ENCODE measurements at places on chromosomes 6 and 20.

- no peak for DNase-seq
Measured at GRCh38 chr6:125151700-125152099, 1.9 kb upstream of the TPD52L1 start.

GRCh38 chr6:129691709-129692108 lies 18.3 kb downstream of the ARHGAP18 start:
- no peak for DNase-seq

- no peak for DNase-seq
Measured at GRCh38 chr6:154510144-154510905, at the start of gene CNKSR3. TSS of gene CNKSR3 (minus strand) at chr6:154510685. CDS start at chr6:154510114, 571 bp downstream.

DNA sequence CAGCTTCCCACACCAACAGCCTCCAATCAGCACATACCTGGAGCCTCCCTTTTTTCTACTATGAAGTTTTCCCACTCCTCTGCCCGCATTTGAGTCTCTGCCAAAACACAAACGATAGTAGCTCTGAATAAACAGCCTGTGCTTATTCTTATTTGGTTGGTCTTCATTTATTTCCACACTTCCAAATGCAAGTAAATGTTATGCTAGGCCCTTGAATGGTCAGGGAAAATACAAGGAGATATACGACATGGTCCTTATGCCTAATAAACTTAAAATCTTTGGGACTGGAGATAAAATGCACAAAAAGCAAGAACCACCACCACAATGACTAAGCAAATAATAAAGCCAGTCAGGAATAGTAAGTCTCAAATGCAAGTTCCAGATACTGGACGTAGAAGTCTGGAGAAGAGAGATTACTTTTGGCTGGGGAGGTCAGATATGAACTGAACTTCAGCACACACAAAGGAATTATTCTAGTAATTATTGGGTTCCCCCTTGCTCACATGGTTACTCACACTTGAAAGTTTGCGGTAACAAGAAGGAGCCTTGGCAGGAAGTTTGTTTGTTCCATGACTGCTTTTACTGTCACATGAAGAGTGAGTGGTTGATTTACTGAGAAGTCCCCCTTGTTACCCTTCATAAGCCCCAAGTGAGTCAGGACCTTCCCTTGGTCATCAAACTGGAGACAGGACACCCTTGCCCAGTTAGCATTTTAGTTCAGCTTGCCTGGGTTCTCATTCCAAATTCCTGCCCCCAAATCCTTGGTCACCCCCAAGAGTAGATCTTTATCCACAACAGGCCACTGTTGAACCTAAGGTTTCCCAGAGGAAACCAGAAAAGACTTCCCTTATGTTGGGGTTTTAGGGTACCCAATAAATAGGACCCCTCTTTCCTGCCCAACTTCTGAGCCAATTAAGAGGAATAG lies 511.2 kb upstream of the JARID2 start:
- no peak for DNase-seq

GRCh38 chr6:140382355-140382754 lies 1007.9 kb upstream of the CITED2 start:
- no peak for DNase-seq

DNA sequence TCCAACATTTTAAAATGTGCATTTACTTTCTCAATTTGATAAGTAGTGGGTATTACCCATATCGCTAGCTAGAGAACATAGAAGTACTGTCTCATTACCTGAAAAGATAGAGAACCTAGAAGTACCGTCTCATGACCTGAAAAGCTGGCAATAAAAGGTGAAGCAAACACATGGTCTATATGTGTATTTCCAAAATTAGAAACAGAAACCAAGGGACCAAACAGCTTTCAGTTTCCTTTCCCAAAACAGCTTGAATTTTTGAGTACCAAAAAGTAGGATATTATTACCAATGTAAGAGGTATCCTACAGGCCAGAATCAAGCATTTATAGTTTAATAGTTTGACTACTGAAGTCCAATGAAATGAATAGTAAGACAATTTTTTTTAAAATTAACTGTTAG lies 77.2 kb downstream of the KIF13A start:
- no peak for DNase-seq

GRCh38 chr6:20366082-20366830 lies 35.4 kb upstream of the E2F3 start:
- peak; percentile 26 for DNase-seq

GRCh38 chr6:30244560-30244959 lies 31.4 kb upstream of the TRIM26 start:
- DNase-seq, result no peak

GRCh38 chr20:58374906-58375758 lies 13.9 kb upstream of the VAPB start:
- no peak for DNase-seq

GRCh38 chr6:134539865-134540323 lies 222.0 kb upstream of the SGK1 start:
- no peak for DNase-seq

DNA sequence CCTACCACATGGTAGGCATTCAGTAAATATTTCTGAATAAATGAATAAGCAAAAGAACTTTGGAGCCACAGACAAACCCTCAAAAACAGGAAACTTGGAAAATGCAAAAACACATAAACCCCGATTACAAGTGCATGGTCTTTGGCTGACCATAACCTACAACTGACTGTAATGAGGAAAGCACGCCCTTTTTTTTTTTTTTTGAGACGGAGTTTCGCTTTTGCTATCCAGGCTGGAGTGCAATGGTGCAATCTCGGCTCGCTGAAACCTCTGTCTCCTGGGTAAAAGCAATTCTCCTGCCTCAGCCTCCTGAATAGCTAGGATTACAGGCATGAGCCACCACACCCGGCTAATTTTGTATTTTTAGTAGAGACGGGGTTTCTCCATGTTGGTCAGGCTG lies 11.9 kb upstream of the LATS1 start:
- no peak for DNase-seq

GRCh38 chr6:148657048-148657447 lies 89.8 kb upstream of the UST start:
- no peak for DNase-seq

GRCh38 chr6:46046558-46047174 lies 31.0 kb upstream of the CLIC5 start:
- DNase-seq, result no peak

DNA sequence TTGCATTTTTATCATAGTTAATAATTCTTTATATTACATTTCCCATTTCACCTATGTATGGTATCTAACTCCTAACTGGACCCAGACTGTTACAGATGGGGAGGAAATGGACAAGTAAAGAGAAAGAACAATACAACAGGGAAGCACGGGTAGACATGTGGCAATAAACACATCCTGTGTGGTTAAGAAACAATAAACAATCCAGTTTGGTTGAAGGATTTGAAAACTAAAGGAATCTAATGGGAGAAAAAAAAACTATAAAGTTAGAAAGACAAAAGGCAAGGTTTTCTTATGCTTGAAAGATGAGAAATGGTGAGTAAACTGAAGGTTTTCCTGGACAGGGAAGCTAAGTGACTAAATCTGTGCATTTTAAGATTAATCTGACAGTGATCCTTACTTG lies 34.9 kb upstream of the ALDH8A1 start:
- no peak for DNase-seq

GRCh38 chr20:14069796-14070195 lies 74.5 kb downstream of the MACROD2 start:
- DNase-seq, result no peak

DNA sequence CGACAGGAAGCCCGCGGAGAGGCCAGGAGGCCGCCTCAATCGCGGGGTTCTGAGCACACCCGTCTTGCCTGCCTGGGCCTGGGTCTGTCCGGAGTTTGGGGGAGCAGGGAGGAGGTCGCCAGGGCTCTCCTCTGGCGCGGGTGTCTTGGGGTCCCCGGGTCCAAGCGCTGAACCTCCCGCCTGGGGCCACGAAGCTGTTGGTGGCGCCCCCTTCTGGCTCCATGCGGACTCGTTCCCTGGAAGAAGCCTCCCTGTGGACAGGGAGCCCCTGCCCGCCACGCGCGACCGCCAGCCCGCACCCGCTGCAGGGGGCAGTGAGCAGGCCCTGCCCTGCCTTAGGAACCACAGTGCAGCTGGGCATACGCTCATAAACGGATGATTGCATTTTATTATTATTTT lies 44.7 kb downstream of the MCUR1 start:
- DNase-seq, result peak; percentile 9

DNA sequence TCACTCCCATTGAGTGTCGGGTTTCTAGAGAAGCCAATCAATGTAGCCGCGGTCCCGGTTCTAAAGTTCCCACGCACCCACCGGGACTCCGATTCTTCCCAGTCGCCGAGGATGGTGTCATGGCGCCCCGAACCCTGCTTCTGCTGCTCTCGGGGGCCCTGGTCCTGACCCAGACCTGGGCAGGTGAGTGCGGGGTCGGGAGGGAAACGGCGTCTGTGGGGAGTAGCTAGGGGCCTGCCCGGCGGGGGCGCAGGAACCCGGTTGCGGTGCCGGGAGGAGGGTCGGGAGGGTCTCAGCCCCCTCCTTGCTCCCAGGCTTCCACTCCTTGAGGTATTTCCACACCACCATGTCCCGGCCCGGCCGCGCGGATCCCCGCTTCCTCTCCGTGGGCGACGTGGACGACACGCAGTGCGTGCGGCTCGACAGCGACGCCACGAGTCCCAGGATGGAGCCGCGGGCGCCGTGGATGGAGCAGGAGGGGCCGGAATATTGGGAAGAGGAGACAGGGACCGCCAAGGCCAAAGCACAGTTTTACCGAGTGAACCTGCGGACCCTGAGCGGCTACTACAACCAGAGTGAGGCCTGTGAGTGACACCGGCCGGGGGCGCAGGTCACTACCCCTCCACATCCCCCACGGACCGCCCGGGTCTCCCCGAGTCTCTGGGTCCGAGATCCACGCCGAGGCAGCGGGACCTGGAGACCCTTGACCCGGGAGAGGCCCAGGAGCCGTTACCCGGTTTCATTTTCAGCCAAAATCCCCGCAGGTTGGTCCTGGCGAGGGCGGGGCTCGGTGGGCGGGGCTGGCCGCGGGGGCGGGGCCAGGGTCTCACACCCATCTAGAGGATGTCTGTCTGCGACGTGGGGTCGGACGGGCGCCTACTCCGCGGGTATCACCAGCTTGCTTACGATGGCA lies 35.2 kb upstream of the HLA-G start:
- DNase-seq, result peak; percentile 69

- DNase-seq, result no peak
Measured at GRCh38 chr6:21278375-21278745, 315.2 kb upstream of the SOX4 start.

DNA sequence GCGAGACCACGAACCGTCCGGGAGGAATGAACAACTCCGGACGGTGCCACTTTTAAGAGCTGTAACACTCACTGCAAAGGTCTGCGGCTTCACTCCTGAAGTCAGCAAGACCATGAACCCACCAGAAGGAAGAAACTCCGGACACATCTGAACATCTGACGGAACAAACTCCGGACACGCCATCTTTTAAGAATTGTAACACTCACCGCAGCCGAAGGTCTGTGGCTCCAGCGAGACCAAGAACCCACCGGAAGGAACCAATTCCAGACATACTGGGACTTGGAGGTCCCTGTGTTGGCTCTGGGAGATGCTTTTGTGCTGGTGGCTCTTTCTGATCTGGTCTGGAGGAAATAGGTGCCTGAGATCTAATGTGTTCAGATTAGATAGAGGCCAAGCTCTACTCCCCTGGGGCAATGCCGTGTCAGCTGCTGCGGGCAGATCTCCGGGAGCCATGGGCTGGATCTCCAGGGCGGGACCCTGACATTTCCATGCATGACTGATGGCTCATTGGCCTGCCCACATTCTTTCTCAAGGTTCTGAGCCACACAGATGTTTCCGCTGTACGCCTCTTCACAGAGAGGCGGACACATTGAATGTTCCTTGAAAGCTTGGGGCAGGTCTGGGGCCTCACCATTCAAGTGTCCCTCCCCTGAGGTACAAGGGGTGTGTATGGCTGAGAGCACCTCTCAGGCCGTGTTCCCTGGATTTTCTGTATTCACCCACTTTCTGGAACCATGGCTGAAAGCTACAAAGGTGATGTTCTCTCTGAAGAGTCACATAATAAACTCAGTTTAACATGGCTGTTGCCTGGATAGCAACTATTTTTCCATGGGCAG lies 29.3 kb downstream of the GMPR start:
- DNase-seq, result no peak

- peak; percentile 32 for DNase-seq
Measured at GRCh38 chr6:16684896-16685554, 76.2 kb downstream of the ATXN1 start.

- DNase-seq, result no peak
Measured at GRCh38 chr6:56445818-56446217, 196.9 kb downstream of the DST start.

GRCh38 chr6:87738000-87738399 lies 36.0 kb upstream of the AKIRIN2 start:
- no peak for DNase-seq

GRCh38 chr20:24489193-24489592 lies 19.8 kb downstream of the SYNDIG1 start:
- DNase-seq, result no peak

GRCh38 chr20:33460711-33461110 lies 17.1 kb upstream of the SNTA1 start:
- no peak for DNase-seq

- DNase-seq, result no peak
Measured at GRCh38 chr6:118186672-118187567, 279.9 kb downstream of the SLC35F1 start.

DNA sequence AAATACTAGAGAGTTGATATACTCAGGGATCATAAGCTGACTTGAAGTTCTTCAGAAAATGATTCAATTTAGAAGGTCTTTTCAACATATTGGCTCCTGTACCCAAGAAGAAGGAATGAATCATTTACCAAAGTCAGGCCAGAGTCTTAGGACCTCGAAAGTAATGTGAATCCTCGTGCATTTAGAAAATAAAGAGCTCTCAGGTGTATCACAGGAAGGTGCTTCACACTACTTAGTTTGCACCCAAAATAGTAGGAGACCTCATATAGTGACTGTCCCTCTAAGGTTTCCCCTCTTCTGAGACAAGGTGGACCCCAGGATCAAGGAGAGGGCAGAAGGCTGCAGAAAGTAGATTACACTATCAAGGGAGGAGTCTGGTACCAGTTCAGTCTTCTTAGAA lies 71.8 kb downstream of the F13A1 start:
- DNase-seq, result no peak

- no peak for DNase-seq
Measured at GRCh38 chr6:103925317-103925716, 934.4 kb downstream of the HACE1 start.

GRCh38 chr20:18007534-18008292 lies 38.9 kb downstream of the MGME1 start:
- DNase-seq, result no peak

DNA sequence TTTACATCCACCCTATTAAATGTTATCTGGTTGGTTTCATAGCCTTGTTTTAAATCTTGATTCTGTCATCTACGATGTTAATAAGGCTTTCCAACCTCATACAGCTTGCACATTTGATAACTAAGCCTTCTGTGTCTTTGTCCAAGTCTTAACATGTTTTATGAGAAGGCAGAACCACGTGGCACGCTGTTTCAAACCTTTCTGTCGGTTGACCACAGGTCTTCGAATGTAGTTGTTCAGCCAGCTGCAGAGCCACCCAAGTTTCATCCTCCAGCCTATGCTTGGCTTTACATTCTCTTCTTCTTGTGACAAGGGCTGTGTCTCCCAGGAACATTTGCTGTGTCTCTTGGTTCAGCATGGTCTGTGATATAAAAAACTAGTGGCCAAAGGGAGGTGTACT lies 15.7 kb upstream of the SGK2 start:
- DNase-seq, result no peak

All from activated T-cell treated with anti-CD3 and anti-CD28 coated beads for 1 hour (primary cell).